Stomach (tissue), 19 donors: ENCODE measurements at places on chromosomes 7 and 10. TPM values are rescaled to one million over a fixed set of nuclear protein-coding genes. Genes with fewer than 3 reads are reported as not detected.

EPHB6 gene
- 23.1 TPM for polyA plus RNA-seq

OGDHL gene
- polyA plus RNA-seq, result 0.45 TPM

BMPER gene
- polyA plus RNA-seq, result 3.4 TPM

OR2A5 gene
- polyA plus RNA-seq, result not detected

ZNF365 gene
- not detected for polyA plus RNA-seq

NME8 gene
- polyA plus RNA-seq, result not detected

FAM24A gene
- polyA plus RNA-seq, result not detected

RELN gene
- polyA plus RNA-seq, result 0.19 TPM

POLL gene
- 21.4 TPM for polyA plus RNA-seq

NEURL1 gene
- 9.5 TPM for polyA plus RNA-seq

XRCC2 gene
- polyA plus RNA-seq, result 0.50 TPM

ACSM6 gene
- 0.68 TPM for polyA plus RNA-seq

CLIP2 gene
- polyA plus RNA-seq, result 10.5 TPM

STOX1 gene
- polyA plus RNA-seq, result 3.8 TPM

DRGX gene
- polyA plus RNA-seq, result not detected

GRM3 gene
- polyA plus RNA-seq, result not detected

SPDYE2B gene
- polyA plus RNA-seq, result not detected

CALML3 gene
- polyA plus RNA-seq, result 64.6 TPM

MAGI2 gene
- 0.92 TPM for polyA plus RNA-seq

DNAH11 gene
- 0.15 TPM for polyA plus RNA-seq

MNX1 gene
- 1.1 TPM for polyA plus RNA-seq

ADAM22 gene
- 0.15 TPM for polyA plus RNA-seq

GALNT17 gene
- polyA plus RNA-seq, result 6.5 TPM

PAX4 gene
- not detected for polyA plus RNA-seq

CYP3A7 gene
- not detected for polyA plus RNA-seq

CTTNBP2 gene
- polyA plus RNA-seq, result 0.62 TPM

ATOH7 gene
- 0.30 TPM for polyA plus RNA-seq

GARIN1A gene
- polyA plus RNA-seq, result 0.61 TPM

DNAJB6 gene
- polyA plus RNA-seq, result 58.3 TPM

CYP2C19 gene
- 0.31 TPM for polyA plus RNA-seq

CFAP69 gene
- 2.2 TPM for polyA plus RNA-seq

WASL gene
- polyA plus RNA-seq, result 33.5 TPM

CRTAC1 gene
- 0.93 TPM for polyA plus RNA-seq

ZYX gene
- polyA plus RNA-seq, result 73.4 TPM

CHRM2 gene
- not detected for polyA plus RNA-seq

FOXI2 gene
- polyA plus RNA-seq, result 0.06 TPM

NEUROD6 gene
- polyA plus RNA-seq, result not detected

SYT15B gene
- polyA plus RNA-seq, result not detected

AKR1D1 gene
- polyA plus RNA-seq, result not detected

ZNF12 gene
- 7.3 TPM for polyA plus RNA-seq

GSDME gene
- polyA plus RNA-seq, result 3.9 TPM

HOXA9 gene
- 0.25 TPM for polyA plus RNA-seq

HOXA13 gene
- not detected for polyA plus RNA-seq

MYOF gene
- 5.0 TPM for polyA plus RNA-seq

GPR85 gene
- not detected for polyA plus RNA-seq

TMEM213 gene
- not detected for polyA plus RNA-seq

PNLIPRP3 gene
- not detected for polyA plus RNA-seq

DLG5 gene
- 9.2 TPM for polyA plus RNA-seq

C10orf53 gene
- not detected for polyA plus RNA-seq

SPAM1 gene
- not detected for polyA plus RNA-seq

SLC26A5 gene
- polyA plus RNA-seq, result 0.25 TPM
